ENCODE measurements at places on chromosomes 7 and 10.

GRCh38 chr10:78476844-78477243, 443.2 kb downstream of the RPS24 start:
- no peak for DNase-seq

- no peak for DNase-seq
Measured at GRCh38 chr7:111409714-111410422, 152.4 kb downstream of the IMMP2L start.

DNA sequence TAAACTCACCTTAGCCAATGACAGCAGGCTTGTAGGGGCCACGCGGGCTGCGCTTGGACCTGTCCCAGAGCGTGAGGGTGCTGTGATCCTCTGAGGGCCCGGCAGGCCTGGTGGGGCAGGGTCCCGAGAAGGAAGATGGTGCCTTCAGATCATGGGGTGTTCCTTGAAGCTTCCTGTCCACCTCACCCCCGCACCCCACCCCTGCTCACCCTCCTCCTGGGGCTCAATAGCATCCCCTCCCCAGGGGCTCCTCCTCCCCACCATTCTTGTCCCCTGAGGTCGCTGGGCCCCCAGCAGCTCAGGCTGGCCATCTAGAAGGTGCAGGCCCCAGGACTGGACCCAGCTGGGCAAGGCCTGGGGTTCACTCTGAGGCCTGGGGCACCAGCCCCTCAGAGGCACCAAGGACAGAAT, 33.9 kb downstream of the PWWP2B start:
- no peak for DNase-seq

DNA sequence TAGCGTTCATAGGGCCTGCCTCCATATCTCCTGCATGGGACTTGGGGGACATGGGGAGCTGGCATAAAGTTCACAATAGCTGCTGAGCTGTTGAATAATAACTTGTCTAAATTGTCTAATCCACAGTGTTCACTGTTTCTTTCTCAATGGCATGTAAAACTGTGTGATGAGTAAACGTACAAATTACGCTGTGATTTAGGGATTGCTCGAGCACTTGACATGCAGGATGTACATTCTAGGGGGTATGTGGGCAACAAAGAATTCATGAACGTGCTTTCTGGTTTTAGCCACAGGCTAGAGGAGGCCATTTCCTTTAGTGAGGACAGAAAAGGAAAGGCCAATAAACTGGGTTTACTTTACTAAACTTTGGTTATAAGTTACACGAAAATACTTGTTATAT, 534.2 kb upstream of the ZWINT start:
- no peak for DNase-seq

DNA sequence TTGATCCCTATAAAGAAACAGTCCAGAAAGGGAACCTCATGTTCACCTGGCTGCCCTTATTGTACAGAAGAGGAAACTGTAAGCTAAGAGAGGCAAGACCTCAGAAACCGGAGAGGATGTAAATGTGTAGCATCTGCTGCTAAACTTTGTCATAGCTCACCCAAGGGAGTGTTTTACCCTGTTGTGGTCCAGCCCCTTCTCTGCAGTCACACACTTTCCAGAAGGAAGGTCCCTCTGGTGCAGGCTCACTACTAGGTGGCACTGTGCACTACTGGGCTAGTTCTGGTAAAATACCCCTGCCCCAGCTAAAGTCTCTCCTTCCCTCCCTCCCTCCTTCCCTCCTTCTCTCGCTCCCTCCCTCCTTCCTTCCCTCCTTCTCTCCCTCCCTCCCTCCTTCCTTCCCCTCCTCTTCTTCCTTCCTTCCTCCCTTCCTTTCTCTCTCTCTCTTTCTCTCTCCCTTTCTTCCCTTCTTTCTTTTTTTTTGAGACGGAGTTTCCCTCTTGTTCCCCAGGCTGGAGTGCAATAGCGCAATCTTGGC, 42.5 kb upstream of the LCOR start:
- no peak for DNase-seq

DNA sequence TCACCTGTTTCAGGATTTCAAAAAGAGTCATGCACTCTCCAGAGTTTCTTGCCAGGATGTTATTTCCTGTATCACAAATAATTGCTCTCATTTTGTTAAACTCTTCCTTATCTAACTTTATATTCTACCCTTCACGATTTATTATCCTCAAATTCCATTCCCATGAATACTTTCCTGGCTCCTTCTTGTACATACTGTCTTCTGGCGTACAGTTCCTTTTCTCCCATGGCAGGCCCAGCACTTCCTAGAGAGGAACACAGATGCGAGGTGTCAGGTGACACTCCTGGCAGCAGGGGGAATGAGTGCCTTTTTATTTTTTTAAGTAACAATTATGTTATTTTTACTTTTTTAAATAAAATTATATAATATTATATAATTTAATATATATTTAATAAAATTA, 411.9 kb downstream of the TFEC start:
- DNase-seq: no peak

GRCh38 chr7:36315309-36315944, 74.2 kb upstream of the ANLN start:
- no peak for DNase-seq

GRCh38 chr7:157208571-157209413, 70.1 kb downstream of the UBE3C start:
- DNase-seq: no peak

- DNase-seq: no peak
Measured at GRCh38 chr7:135537905-135538304, 19.8 kb upstream of the NUP205 start.

- no peak for DNase-seq
Measured at GRCh38 chr7:36286226-36286625, 103.4 kb upstream of the ANLN start.

DNA sequence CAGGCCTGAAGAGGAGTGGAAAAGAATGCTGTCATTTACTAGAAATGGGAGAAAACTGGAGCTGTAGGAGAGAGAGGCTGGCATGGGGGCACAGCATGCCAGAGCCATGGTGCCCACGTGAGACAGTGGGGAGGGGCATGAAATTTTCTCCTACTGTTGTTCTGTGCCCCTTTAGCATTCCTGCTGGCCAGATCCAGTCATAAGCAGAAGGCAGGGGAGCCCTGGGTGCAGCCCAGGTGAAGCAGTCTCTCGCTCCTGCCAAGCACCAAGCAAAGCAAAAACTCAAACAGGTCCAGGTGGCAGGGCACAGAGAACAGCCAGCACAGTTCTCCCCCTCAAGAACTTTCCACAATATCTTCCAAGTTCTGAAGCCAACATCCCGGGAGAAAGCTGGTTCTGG, 383.2 kb downstream of the TCERG1L start:
- DNase-seq: no peak

- no peak for DNase-seq
Measured at GRCh38 chr7:32222251-32222900, 152.2 kb upstream of the PDE1C start.

Measured in T1000 (cell line).